ENCODE measurements at places on chromosomes 4 and X.

DNA sequence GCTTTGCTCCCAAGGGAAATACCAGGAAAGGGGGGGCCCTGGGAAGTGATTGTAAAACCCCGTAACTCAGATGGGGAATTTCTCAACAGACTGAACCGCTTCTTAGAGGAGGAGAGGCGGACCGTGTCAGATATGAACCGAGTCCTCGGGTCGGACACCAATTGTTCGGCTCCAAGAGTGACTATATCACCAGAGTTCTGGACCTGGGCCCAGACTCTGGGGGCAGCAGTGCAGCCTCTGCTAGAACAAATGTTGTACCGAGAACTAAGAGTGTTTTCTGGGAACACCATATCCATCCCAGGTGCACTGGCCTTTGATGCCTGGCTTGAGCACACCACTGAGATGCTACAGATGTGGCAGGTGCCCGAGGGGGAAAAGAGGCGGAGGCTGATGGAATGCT, 1.0 kb downstream of the PNMA3 start:
- no peak for DNase-seq

GRCh38 chrX:114905251-114905650, 112.2 kb downstream of the IL13RA2 start:
- DNase-seq, result no peak

DNA sequence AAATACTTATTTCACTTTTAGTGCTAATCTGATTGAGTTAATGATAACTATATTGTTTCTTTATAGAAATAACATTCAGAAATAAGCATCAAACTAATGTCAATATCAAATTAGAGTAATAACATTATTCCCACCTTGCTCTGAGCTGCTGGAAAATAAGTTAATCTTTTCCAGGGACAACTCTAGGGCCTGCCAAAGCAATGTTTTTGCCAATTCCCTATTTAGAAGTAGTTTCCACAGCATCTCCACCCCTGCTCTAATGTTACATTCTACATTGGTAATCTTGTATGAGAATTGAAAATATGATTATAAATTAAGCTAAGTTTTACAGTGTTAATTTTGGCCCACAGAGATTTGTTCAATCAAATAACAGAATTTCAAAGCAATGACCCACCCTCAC, 68.3 kb downstream of the REELD1 start:
- no peak for DNase-seq

DNA sequence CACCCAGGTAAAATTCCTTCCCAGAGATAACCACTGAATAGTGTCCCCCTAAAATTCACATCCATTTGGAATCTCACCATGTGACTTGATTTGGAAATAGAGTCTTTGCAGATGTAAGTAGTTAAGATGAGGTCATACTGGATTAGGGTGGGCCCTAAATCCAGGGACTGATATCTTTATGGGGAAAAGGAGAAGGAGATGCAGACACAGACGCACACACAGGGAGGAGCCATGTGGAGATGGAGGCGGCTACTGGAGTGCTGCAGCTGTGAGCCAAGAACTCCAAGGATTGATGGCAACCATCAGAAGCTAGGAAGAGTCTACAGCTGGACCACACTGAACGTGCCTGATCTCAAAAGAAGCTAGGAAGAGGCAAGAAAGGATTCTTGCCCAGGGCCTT, 96.6 kb upstream of the SRD5A3 start:
- peak; percentile 16 for DNase-seq

DNA sequence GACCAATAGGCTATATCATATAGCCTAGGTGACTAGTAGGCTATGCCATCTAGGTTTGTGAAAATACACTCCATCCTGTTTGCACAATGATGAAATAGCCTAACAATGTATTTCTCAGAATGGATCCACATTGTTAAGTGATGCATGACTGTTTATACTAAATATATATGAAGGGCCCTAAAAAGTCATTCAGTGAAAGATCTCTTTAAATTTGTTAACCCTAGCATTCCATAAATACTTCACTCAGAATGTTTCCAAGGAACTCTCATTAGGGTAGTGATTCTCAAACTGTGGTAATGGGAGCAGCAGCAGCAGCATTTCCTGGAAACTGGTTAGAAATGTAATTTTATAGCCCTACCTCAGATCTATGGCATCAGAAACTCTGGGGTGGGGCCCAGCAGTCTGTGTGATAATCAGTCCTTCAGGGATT, 74.9 kb downstream of the PRRG1 start:
- DNase-seq, result no peak

DNA sequence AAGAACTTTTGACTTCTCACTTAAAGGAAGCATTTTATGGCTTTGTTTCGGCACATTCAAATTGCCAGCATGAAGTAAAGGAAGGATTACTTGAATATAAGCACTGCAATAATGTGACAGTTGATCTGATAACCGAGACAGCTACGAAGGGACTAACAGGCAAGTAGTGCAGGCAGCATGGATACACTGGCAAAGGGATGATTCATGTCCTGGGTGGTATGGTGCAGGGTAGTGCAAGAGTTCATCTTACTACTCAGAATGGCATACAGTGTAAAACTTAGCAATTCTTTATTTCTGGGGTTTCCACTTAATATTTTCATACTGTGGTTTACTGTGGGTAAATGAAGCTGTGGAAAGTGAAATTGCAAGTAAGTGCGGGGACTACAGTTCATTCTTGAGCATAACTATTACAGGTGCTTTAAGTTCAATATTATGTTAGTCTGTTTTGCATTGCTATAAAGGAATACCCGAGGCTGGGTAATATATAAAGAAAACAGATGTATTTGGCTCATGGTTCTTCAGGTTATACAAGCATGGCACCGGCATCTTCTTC, 611.8 kb downstream of the SPOCK3 start:
- no peak for DNase-seq

GRCh38 chr4:80255329-80256095, 11.0 kb upstream of the FGF5 start:
- DNase-seq, result peak; percentile 76

- peak; percentile 50 for DNase-seq
These were observed 768 bp downstream of the MID2 start for GRCh38 chrX:107826238-107827029.

DNA sequence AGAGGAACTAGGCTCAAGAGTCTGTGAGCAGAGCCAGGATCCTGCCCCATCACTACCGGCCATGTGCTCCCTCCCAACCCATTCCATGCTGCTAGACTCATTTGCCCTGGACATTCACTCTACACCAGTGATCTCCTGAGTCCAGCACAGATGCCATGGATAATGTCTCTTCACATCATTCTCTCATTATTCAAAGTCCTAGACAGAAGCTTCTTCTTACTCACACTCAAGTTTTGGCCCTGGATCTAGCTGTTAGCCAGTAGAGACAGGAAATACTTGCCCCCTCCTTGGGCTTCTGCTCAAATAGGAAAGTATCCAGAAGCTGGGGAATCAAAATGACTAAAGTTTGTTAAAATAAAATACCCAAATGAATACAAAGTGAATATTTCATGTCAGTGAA, 266.8 kb upstream of the LDB2 start:
- peak; percentile 72 for DNase-seq

DNA sequence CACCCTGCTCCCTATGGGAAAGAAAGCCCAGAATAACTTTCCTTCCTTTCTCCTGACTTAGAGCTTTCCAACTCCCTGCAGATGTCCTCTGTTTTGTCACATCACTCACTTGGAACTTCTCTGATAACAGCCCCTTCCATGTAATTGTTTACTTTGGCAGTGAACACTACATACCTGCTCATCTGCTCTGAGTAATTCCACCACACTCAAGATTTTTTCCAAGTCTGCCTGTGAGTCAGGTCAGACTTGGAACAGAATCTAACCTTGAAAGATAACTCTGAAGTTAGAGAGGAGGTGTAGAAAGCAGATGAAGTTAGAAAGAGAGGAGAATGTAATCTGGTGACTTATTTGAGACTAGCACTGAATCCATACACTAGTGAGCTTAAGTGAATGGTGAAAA, 7.4 kb downstream of the MAGEB10 start:
- peak; percentile 1 for DNase-seq

- DNase-seq, result no peak
These were observed 24.1 kb upstream of the ZDHHC15 start for GRCh38 chrX:75546724-75547511.

DNA sequence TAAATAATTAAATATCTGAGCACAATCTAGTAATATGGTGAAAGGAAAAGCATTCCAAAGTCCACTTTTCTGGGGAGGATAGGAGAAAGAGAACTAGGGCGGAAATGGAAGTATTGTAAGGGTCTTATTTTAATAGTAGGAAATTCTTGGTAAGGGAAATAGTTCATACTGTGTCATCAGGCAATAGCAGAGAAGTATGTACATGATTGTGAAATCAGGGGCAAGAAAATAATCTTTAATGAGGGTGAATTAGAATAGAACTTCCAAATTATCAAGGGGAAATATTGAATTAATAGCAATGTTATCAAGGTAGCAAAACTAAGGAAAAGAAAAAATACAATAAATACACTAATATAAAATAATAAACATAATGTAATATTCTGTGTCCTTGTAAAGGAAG, 14.8 kb downstream of the GIMD1 start:
- DNase-seq, result no peak

DNA sequence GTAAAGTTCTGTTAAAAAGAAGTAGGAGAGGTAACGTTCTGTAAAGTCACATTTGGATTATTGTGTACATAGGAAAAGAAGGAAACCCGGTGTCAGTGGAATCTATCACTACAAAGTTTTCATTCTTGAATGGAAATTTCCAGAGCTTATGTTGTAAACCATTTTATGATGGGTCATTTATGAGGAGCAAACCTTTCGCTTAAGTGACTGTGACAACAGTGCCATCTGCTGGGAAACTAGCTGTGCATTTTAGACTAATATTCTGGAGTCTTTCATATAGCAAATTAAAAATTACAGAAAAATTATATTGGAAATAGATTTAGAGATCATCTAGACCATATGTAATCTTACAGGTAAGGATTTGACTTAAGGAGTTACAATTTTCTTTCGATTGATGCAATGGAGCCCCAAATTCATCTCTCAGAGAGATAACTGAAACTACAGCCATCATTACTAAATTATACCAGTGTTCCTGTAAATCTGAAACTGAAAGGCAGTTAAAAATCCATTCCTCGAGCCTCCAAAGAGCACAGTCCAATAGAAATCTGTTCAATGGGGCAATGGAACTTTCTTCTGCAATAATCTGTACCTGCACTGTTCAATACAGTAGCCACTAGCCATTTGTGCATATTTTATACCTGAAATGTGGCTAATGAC, 26.9 kb downstream of the ASB9 start:
- peak; percentile 57 for DNase-seq

- DNase-seq, result no peak
These were observed 44.3 kb upstream of the TBL1X start for GRCh38 chrX:9420275-9421265.

DNA sequence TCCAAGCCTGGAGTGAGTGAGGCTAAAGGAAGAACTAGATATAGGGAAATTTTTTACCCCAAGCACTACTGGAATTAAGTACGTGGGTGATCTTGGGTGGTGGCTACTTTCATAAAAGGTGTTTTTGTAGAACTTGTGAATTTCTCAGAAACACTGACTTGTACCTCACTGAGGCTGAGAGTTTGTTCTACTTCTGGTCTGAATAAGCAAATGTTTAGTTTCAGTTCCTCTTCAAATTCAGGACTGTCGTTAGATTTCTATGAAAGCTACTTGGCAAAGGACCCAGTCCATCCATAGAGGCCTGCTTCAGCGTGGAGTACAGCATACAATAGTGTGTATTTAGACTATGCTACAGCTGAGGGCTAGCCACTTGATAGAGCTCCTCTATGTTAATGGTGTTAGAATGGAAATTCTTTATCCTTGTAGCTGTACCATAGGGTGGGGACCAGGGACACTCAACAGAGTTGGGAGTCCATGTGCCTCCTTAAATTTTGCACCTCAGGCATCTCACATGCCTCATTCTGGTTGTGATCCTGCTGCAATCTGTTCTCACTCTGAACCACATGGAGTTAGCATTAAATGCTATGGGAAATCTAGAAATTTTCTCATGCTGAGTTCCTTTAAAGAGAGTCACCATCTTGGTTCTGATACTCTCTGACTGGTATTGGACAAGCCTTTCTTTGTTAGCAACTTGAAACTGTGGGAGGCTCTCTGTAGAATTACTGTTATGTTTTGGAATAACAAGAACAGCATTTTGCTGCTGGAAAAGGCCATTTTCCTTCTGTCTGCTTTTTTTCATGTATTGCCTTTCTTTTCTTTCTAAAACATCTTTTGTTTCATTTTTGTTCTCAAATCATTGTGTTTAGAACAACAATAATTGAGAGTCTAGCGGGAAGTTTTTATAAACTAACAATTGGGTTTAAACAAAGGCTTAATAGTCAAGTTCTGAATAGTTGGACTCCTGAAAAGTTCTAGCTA, 86.8 kb downstream of the PDGFRA start:
- no peak for DNase-seq

- peak; percentile 24 for DNase-seq
These were observed 47.9 kb downstream of the TLR10 start for GRCh38 chr4:38734911-38735310.

DNA sequence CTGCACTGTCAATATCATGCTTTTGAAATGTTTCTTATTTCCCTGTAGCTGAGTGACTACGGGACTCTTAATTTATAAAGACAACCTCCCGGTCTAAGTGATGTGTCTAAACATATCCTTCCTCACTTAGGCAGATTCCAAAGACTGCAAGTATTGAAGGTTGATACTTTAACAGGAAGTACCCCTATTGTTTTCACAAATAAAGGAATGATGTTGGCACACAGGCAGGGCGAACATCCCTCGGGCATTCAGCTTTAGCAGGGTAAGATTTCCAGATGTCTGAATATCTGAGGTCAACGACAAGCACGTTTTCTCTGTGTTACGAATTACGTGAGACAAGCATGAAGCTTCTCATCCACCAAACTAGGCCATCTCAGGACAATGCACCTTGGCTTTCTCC, 638.0 kb upstream of the FRG1 start:
- DNase-seq, result no peak

- no peak for DNase-seq
These were observed 8.4 kb upstream of the PRPS1 start for GRCh38 chrX:107619885-107620322.

DNA sequence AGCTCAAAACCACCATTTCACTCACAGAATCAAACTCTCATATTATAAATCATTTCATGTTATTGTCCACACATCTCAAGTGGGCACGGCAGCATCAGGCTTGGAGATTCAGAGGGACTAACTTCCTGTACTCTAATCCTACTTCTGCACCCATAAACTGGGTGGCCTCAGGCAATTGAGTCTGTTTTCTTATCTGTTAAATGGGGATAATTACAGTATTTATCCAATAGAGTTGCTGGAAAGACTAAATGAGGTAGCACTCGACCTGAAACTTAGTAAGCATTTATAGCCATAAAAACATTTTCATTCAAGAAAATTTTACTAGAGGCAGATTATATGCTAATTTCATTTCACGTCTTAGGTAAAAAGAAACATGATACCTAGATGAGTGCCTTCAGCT, 13.0 kb downstream of the TBC1D1 start:
- no peak for DNase-seq

DNA sequence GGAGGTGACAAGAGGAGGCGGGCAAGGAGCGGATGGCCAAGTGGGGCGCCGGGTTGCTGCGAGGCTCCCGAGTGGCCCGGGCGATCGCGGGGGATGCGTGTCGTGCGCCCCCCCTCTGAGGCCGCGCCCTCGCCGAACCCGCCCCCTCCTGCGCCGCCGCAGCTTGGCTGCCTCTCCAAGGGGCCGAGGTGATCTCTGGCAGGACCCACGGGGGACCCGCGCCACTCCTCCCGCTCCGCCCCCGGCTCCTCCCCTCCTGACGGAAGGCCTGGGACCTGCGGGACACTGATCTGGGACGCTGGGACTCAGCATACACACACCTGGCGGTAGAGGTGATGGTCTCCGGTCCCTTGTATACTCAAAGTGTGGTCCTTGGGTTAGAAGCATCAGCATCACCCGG, 21.9 kb upstream of the FAM47C start:
- no peak for DNase-seq
